ENCODE measurements at places on chromosomes 13 and 19.

DNA sequence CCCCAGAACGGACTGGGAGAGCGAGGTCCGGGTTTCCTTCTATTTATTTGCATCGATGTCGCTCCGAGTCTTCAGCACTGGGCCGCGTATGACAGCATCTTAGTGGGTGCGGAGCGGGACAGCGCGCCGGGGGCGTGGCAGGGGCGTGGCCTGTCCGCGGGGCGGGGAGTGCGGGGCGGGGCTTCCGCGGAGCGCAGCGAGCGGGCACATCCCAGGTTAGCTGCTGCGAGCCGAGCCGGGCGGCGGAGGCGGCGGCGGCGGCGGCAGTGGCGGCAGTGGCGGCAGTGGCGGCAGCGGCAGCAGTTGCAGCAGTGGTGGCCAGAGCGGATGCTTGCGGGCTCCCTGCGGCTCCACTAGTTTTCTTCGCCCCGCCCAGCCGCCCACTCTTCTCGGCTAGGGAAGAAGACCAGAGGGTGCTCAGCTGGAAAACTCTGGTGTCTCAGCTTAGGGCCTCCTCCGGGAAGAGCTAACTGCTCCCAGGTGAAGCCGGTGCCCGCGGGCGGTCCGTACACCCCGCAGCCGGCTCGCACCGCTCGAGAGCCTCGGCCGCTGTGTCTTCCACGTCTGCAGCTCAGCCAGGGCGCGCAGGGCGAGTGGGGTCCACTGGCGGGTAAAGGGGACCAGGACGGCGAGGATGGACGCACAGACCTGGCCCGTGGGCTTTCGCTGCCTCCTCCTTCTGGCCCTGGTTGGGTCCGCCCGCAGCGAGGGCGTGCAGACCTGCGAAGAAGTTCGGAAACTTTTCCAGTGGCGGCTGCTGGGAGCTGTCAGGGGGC lies at the start of gene GPC5:
Gene GPC5 (plus strand): TSS at position 209 of the 776 bp plus-strand sequence.
- DNase-seq = peak; percentile 68

GRCh38 chr13:79044415-79044814 lies 361.6 kb downstream of the RBM26 start:
- DNase-seq = no peak

GRCh38 chr19:2846180-2846894 lies 5.1 kb downstream of the ZNF555 start:
- no peak for DNase-seq

DNA sequence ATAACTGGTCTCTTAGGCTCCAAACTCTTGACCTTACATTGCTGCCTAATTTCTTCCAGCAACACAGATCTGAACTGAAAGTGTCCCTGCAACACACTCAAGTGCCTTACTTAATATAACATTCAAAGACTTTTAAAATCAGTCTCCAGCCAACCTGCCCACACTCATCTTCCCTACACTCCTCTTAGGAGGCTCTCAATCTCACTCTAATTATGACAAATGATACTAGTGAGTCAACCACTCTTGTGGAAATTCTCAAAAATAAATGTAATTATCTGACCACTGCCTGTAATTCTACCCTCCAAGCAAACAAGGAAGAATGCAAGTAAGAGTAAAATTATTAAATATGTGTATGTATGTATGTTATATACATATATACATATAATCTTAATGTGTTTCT lies 348.1 kb upstream of the MIR17HG start:
- DNase-seq = no peak

GRCh38 chr19:16847430-16847829 lies 18.2 kb downstream of the SIN3B start:
- DNase-seq = no peak

- no peak for DNase-seq
Observed at GRCh38 chr19:39379865-39380396, 11.0 kb downstream of the PAF1 start.

- no peak for DNase-seq
Observed at GRCh38 chr19:13861392-13861713, 15.6 kb upstream of the NANOS3 start.

DNA sequence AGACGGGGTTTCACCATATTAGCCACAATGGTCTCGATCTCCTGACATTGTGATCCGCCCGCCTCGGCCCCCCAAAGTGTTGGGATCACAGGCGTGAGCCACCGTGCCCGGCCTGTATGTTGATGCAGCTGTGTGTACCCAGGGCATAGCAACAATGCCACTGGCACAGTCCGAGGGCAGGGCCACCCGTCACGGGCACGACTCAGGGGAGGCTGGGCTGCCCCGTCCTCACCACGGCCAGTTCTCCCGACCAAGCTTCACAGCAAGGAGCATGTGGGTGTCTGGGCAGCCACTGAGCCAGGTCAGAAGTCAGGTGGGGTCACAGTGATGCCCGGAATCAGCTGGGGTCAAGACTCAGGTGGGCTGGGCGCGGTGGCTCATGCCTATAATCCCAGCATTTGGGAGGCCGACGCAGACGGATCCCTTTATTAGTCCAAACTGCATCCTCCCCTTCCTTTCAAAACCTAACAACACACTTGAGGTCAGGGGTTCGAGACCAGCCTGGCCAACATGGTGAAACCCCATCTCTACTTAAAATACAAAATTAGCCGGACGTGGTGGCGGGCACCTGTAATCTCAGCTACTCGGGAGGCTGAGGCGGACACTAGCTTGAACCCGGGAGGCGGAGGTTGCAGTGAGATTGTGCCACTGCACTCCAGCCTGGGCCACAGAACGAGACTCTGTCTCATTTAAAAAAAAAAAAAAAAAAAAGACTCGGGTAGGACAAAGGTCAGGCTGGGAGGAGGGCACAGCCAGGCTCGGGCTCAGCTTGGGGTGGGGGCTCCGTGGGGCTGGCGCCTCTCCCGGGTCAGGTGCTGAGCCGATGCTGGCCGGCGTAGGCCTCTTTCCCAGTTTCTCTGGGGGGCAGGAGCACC lies 1.2 kb upstream of the CDC34 start:
- DNase-seq = no peak

DNA sequence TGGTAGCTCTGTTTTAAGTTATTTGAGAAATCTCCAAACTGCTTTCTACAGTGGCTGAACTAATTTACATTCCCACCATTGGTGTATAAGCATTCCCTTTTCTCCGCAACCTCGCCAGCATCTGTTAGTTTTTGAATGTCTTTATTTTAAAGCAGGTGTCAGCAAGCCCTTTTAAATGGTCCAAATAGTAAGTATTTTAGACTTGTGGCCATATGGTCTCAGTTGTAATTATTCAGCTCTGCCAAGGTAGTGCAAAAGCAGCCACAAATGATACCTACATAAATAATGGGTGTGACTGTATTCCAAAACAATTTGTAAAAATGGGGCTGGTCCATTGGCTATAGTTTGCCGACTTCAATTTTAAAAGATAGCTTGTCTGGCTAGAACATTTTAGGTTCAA lies 58.7 kb upstream of the TMTC4 start:
- no peak for DNase-seq

DNA sequence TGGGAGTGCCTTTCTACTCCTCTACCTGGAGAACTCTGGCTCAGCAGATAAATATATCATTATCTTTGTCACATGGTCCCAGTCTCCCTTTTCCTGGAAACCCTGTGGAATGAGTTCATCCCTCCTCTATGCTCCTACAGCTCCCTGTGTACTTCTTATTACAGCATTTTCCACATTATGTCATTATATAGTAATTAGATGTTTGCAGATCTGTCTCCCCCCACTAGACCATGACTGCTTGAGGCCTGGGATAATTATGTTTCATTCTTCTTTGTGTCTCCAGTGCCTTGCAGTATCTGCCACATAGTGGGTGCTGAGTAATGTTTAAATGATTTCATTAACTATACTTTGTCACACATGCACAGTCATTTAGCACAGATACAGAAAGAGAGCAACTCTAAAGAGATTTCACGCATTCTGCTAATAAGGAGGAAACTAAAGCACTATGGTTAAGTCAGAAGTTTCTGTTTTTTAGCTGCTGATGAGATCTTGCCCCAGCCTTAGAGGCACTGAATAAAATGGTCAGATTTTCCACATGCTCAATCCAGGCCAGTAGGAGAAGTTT lies 66.1 kb upstream of the DIAPH3 start:
- DNase-seq = no peak
